Fibroblast of villous mesenchyme (primary cell): ENCODE measurements at places on chromosomes 12 and 14.
A peak's percentile ranks its signal among the peaks of the same experiment; 100 is the strongest.

- no peak for DNase-seq
Observed at GRCh38 chr12:120885521-120885920, 18.6 kb downstream of the SPPL3 start.

GRCh38 chr14:94025720-94026119 is 420 bp upstream of the OTUB2 start:
- DNase-seq, result no peak

DNA sequence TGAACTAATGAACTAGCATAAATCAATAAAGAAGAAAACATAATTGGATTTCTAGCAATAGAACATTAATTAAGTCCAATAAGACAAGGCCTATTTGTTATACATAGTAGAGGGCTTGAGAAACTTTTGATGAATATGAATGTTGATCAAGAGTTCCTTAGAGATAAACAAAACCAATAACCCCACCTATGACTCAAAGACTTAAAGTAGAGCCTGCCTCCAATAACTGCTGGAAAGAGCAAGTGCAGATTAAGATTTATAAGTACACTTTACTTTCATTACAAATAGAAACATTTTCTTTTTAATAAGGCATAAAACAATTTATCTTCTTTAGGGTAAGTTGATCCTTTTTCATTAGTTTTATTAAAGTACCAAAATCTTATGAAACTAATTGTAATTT is 185.7 kb downstream of the SRGAP1 start:
- no peak for DNase-seq

DNA sequence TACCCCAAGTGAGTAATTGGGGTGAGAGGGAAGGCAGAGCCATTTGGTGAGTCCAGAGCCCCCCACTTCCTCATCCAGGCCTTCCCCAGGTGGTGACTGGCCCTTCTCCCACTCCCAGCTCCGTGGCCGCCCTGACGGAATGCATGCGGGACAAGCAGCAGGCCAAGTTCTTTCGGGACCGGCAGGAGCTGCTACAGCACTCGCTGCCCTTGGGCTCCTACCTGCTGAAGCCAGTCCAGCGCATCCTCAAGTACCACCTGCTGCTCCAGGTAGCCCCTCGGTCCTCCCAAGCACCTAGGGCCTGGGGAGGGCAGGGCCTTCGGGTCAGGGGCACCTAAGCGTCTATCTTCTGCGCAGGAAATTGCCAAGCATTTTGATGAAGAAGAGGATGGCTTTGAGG is 26.5 kb downstream of the PLEKHG3 start:
- no peak for DNase-seq

DNA sequence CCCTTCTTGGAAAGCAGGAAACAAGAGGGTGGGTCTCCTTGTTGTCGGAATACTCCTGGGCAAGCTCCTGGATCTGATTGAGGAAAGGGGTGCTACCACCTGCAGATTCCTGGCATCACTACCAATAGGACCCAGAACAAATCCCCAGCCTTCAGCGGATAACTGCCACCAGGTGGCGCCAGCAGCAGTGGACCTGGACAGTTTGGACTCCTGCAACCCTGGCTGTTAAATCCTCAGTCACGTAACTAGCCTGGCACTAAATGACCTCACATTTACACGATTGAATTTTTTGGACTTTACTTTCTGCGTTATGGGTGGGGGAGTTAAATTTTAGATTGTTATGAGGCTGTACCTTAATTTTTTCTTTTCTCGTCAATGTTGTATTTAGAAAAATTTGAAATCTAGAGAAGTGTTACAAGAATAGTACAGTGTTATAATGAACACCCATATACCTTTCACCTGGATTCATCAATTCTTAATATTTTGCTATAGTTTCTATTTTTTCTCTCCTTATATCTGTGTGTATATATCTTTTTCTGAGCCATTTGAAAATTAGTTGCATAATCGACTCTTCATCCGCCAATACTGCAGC is 95.6 kb downstream of the GAS2L3 start:
- DNase-seq, result peak; percentile 67
